ENCODE measurements at places on chromosomes 3 and 15.

DNA sequence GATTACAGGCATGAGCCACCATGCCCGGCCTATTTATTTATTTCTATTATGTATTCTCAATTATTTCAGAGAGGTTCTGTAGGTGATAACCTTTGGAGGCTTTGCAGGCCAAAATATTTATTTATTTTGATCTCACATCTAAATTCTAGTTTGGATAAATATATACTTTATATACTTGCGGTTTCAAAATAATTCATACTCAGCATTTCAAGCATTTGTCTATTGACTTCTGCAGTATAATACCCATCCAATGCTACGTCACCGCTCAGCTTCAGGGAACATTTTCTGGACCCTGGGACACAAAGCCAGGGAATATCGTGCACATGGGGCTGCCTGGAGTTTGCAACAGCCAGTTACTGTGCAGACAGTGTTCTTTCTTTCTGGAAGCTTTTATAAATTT, 22.6 kb downstream of the CGGBP1 start:
- DNase-seq: no peak

- DNase-seq: no peak
Measured at GRCh38 chr3:117168896-117169295, 459.3 kb downstream of the TUSC7 start.

GRCh38 chr15:101024073-101024695, 105.0 kb downstream of the LRRK1 start:
- no peak for DNase-seq

DNA sequence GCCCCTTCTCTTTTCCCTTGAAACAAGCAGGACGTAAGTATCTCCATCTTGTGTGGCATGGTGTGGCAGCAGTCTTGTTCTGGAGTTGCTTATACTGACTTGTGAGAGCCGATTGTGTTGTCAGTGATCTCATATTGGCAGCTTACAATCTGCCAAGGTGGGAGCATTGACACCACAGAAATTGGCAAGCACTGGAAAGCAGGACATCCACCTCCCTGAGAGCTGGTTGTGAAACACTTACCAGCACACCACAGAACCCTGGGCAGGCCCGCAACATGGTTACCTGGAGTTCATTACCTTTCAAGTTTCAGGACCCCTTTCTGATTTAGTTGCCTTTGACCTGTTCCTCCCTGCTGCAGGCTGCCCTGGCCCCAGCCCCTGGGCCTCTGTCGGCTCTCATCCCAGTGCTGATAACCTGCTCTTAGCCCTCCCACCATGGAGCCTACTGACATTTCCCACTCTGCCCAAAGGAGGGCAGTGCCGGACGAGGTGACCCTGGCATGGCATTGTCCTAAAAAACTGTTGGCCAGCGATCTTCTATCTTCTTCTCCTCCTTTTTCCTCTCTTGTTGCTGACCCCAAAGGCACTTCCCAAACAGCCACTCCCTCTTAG, 10.6 kb upstream of the ATP2B2 start:
- DNase-seq: no peak

DNA sequence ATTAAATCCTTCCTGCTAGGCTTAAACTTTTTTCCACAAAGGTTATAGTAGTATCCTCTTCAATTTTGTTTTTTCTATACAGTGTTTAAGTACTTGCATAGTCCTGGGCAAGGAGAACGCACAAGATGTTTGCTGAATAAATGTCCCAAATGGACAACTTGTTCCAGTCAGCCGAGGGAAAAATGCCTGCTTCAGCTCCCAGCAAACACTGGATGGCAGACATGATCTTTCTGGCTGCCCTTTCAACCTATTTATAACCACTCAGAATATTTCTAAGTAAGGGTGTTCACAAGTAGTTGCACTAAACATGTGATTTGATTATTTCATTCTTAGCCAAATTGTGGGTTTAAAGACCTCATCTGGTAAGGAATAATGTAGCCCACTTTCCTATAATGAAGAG, 29.8 kb downstream of the GNB4 start:
- DNase-seq: no peak

DNA sequence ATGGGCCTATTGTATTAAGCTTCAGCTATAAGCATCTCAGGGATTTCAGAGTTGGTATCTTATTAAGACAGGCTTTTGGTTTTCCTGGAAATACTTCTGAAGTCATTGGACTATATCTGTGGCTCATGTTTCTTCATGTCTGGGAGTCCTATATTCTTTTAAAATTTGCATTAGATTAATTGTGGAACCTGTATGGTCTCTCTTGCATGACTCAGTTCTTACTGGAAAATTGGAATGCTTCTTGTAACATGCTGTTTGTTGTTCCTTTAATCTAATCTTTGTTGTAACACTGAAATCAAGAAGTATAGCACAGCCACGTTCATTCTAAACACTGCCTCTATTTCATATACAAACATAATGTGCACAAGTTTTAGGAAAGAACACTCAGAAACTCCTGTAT, 208.1 kb downstream of the RBMS3 start:
- DNase-seq: no peak

GRCh38 chr3:171803044-171803443, 7.2 kb downstream of the PLD1 start:
- DNase-seq: no peak

- DNase-seq: no peak
Measured at GRCh38 chr15:30985081-30985531, 6.3 kb downstream of the MTMR10 start.

All from activated naive CD4-positive, alpha-beta T cell (primary cell).